ENCODE measurements at places on chromosomes 5 and 9.

DNA sequence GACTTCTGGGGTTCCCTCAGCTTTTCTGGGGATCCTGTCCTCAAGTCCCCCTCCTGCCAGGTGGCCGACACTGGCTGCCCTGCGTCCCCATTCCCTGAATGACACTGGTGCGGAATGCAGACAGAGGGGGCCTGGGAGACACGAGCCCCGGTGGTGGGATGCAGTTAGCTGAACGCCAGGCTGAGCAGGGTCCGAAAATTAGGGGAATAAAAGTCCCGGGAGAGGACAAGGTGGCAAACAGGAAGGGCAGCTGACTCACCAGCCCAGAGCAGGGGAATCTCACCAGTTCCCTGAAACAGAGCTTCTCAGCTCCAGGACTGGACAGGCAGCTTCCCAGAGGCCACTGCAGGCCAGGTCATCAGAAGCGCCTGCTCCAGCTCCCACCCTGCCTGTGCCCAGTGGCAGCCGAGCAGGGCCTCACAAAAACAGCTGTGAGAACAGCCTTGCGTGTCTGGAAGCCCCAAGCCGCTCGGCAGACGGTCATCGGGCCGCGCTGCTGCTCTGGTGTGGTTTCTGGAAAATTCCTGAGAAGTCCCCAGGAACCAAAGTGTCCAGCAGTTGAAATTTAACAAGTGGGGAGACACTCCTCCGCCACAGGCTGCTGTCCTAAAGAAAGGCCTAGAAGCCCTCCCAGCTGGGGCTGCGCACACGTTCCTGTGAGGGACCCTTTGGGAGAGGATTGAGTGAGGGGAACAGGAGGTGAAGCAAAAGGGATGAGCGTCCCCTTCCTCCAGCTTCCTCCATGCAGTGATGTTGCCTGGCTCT lies 47.6 kb upstream of the EXOC3 start:
- no peak for DNase-seq

GRCh38 chr9:82531795-82532194 lies 531.1 kb downstream of the RASEF start:
- no peak for DNase-seq

DNA sequence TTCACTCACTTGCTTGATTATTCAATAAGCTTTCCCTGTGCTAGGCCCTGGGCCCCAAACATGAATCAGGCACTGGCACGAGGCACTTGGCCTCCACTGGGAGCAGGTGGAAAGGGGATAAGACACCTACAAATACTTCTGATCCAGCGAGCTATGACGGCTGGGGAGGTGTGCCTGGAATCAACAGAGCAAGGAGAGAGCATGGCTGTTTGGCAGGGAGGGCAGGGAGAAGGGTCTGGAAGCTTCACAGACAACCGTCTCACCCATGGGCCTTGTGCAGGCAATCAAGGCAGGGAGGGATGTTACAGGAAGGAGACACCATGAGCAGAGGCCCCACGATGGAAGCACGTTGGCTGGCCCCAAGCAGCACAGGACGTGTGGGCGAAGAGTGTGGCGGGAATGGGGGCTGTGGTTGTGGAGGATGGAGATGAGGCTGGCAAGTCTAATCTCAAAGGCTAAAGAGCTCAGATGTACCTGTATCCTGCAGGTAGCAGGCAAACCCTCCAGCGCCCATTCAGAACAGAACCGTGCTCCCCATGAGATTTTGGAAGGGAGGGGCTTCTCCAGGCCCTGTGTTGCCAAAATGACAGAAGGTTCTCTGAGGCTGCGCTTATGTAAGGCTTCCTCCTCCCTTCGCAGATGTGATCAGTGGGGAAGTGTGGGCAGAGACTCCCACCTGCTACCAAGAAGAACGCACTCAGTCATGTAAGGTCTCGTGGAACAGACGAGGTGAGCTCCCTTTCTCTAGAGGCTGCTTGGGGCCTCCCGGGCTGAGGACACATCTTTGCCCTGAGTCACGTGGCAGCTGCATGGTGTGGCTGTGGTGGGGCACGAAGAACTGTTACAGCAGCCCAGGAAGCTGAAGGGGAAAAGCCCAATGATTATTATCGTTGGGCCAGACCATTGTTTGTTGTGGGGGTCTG lies 189.7 kb downstream of the DAB2IP start:
- no peak for DNase-seq

DNA sequence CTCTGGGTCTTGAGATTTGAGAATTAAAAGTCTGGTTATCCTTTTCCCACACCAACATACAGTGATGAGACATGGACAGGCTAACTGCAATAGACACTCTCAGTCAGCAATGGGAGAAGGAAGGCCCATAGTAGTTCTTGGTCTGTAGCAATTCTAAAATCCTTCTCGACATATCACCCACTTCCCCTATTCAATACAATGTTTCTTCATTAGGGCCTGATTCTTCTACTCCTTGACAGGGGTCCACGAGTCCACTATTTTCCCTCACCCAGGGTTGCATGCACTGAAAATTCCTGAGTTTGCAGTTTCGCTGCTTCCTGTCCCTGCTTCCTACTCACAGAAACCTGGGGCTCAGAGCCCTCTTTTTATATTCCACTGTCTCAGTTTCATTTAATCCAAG lies 402.8 kb downstream of the MAT2B start:
- DNase-seq: no peak

DNA sequence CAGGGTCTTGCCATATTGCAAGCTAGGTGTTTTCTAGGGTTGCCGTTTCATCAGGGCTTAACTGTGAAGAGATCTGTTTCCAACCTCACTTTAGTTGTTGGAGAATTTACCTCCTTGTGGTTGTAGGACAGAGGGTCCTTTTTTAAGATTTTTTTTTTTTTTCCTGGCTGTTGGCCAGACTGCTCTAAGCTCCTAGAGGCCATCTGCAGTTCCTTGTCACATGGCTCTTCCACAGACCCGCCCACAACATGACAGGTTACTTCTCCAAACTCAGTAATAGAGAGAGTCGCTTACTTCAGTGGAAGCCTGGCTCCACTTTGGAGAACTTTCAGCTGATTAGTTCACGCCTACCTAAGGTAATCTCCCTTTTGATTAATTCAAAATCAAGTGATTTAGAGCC lies 543.7 kb downstream of the DMRTA1 start:
- no peak for DNase-seq

GRCh38 chr9:106964822-106965525 lies 102.0 kb downstream of the ZNF462 start:
- DNase-seq: no peak

DNA sequence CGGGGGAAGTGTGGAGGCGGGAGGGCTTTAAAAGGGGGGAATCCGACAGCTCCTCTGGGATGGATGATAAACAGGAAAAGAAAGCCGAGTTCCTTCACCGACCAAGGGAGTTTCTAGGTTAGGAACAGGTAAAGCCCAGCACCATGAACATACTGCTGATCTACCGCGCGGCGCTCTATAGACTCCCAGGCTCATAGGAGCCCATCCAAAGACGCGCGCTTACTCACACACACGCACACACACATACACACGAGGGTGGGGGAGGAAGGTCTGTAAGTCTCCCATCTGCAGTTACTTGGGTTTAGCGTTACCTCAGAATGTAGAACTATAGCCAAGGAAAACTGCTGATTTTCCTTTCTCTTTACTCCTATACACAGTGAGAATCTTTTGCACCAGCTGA lies 2.6 kb upstream of the GABRB2 start:
- no peak for DNase-seq

DNA sequence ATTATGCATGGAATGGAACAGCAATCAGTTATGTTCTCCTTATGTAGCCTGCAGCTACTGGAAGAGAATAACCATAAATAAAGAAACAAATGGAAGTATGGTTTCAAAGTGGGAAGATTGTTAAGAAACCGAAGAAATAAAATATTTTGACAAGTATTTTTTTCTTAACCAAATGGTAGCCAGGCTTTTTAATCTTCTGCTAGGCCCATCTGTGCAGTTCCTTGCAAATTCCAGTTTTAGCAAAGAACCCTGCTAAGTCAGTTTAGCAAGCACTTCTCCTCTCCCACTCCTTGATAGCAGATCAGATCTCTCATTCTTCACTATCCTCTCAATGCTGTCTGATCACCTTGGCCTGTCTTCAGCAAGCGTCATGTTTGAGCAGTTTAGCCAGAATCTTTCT lies 111.1 kb upstream of the PRDM9 start:
- DNase-seq: no peak

- no peak for DNase-seq
These were observed 26.3 kb upstream of the NDFIP1 start for GRCh38 chr5:142082182-142082781.

DNA sequence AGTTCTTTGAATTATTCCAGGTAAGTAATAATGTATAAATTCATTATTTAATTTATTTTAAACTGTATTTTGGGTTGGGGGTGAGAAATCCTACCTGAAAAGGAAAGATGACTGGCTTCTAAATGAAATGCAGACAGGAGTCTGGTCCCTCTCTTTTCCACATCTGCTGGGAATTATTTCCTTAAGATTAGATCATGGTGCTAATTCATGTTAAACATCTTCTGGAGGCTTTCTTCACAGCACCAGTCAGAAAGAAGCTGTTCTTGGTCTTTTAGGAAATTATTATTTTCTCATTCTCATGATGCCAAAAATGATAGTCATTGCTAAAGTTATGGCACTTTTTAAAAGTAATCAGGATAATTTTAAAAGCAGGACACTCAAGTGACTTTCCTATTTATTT lies 254.2 kb downstream of the CWC27 start:
- no peak for DNase-seq

- no peak for DNase-seq
These were observed 415.7 kb downstream of the RAB3C start for GRCh38 chr5:58998544-58998943.

GRCh38 chr5:127386557-127386956 lies 96.0 kb downstream of the MEGF10 start:
- no peak for DNase-seq

DNA sequence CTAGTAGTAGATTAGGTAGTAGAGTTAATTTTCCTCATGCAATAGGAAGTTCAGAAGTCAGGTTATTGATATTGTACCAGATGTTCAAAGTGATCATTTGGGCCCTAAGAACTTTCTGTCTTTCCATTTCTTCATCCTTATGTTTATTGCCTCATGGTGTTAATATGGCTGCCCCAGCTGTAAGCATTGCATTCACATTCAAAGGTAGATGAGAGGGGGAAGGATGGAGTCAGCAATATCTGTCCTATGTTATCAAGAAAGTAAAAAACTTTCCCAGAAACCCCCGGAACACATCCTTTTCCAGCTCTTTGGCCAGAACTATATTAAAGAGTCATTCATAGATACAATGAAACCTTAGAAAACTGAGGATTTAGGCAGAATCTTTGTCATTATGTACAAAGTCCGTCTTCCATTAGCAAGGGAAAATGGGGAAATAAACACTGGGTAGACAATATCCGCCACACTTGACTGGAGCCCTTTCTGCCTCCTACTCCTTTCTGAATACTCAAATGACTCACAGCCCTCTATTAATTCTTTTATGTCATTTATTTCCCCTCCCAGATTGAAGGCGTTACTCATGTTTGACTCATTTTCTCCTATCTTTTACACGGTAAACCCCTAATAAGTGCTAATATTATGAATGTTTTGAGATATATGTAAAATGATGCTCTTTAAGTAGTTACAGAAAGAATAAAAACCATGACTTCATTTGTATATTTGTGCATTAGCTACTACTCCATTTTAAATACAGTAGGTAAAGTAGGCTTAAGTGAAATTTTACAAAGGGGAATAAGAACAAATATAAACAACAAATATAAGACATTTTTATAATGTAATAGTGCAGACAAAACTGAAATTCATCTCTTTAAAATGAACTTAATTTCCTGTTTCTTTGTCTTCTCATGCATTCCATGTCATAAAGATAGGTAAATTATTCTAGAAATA lies 127.6 kb downstream of the SLF1 start:
- DNase-seq: no peak

GRCh38 chr5:100644185-100644584 lies 109.0 kb downstream of the FAM174A start:
- no peak for DNase-seq

DNA sequence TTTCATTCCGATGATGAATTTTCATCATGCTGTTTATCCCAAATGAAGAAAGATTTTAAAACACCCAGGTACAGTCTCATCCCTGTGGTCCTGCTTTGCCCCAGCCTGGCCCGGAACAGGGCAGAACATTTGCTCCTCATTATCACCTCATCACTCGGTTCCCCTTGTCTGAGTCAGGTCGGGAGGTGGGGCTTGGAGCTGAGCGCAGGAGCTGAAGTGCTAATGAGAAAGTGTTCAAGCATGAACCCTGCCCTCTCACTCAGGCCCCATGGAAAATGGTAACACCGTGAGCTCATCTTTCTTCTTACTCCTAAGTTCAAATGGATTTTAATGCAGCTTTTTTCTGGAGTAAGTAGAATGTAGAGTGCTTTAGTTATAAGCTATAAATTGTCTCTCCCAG lies 466.2 kb downstream of the KDM4C start:
- no peak for DNase-seq

- no peak for DNase-seq
These were observed 115.7 kb downstream of the PPP2R2B start for GRCh38 chr5:146762830-146763229.

GRCh38 chr9:72459308-72459707 lies 62.1 kb upstream of the TMC1 start:
- no peak for DNase-seq

- no peak for DNase-seq
These were observed 4.8 kb downstream of the GAS1 start for GRCh38 chr9:86942281-86943200.

GRCh38 chr5:87755360-87755759 lies 342.6 kb upstream of the CCNH start:
- no peak for DNase-seq

- DNase-seq: no peak
These were observed 8.8 kb upstream of the BOD1 start for GRCh38 chr5:173625261-173625660.

DNA sequence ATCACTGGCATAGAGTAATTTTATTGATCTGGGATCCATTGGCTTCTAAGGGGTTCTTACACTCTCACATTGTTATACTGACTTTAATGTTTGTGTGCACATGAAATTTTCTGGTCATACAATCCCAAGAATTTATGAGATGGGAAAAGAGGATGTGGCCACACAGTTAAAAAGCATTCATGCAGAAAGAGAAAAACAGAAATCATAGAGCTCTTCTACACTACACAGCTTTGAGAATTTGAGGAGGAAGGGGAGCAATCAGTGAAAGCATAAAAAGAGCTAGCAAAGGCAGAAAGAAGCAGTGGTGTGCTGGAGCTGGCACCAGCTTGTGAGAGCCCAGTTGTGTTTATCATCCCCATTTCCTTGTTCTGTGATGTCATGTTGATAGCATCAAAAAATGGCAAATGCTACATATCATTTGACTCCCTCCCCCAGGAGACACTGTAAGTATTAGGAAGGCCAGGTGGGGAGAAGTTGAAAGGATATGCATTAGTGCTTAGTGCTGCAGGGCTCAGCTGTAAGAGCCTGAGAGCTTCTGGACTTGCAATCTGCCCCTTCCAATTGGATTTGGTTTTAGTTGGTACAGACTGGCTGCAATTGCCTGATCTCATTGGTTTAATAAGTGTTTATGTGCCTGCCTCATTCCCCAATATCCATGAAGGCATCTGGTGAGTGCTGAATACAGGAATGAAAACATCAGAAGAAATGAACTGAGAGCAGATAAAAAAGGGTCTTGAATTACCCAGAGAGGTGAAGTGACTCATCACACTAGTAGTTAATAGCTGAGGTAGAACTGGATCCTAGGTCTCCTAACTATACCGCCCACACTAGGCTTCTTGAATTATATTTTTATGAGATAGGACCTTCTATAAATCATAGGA lies 30.9 kb downstream of the RHOBTB3 start:
- no peak for DNase-seq
